Aorta (tissue), 5 donors: ENCODE measurements at places on chromosomes 1 and 21. TPM values are rescaled to one million over a fixed set of nuclear protein-coding genes. Genes with fewer than 3 reads are reported as not detected.

The FAM163A gene
- not detected for total RNA-seq

- H3K36me3 ChIP-seq, result no peaks in the 10 kb centered on the region
- peak; percentile 82 for DNase-seq
- H3K27me3 ChIP-seq, result no peaks in the 10 kb centered on the region
- H3K27ac ChIP-seq, result peak overlapping the region; percentile 64
- peaks cover 2% of the 10 kb centered on the region for H3K4me1 ChIP-seq
- H3K4me3 ChIP-seq, result no peak overlapping the region
Observed at GRCh38 chr1:67460676-67461500, 30.7 kb upstream of the SERBP1 start.

DNA sequence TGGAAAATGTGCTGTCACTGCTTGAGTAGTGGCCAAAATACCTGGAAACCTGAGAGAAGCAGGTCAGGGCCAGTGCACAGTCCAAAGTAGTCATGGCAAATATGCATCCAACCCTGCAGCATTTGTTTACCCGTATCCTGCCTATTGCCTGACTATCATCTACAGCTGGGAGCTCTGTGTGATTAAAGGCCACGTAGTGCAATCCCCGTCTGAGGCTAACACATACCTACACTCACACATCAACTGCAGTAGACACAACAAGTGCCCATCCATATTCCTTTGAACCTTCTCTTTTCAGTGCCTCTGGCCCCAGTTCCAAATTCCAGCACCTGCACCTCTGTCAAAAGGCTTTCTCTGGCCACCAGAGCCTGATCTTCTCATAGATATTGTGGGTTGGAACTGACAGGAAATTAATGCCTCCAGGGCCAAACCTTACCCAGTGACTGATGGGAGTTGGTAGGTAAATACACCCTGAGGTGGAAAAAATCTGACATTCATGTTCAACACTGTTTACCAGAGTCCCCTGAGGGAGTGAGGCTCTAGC, 383.0 kb downstream of the SETD4 start:
- no peaks in the 10 kb centered on the region for H3K36me3 ChIP-seq
- no peaks in the 10 kb centered on the region for H3K27me3 ChIP-seq
- DNase-seq, result no peak
- H3K4me1 ChIP-seq, result no peaks in the 10 kb centered on the region
- H3K4me3 ChIP-seq, result no peak overlapping the region
- no peak overlapping the region for H3K27ac ChIP-seq

GRCh38 chr1:145871994-145872924, 13.4 kb upstream of the PIAS3 start:
- H3K4me1 ChIP-seq, result no peaks in the 10 kb centered on the region
- peak; percentile 89 for DNase-seq
- no peaks in the 10 kb centered on the region for H3K36me3 ChIP-seq
- H3K4me3 ChIP-seq, result peak overlapping the region; percentile 32
- H3K27me3 ChIP-seq, result no peaks in the 10 kb centered on the region

The HSPA6 gene
- 9.0 TPM for total RNA-seq

- DNase-seq, result peak; percentile 68
- H3K4me1 ChIP-seq, result no peaks in the 10 kb centered on the region
- no peaks in the 10 kb centered on the region for H3K36me3 ChIP-seq
- no peak overlapping the region for H3K4me3 ChIP-seq
Observed at GRCh38 chr21:44734026-44734745, 22.8 kb upstream of the TSPEAR start.

DNA sequence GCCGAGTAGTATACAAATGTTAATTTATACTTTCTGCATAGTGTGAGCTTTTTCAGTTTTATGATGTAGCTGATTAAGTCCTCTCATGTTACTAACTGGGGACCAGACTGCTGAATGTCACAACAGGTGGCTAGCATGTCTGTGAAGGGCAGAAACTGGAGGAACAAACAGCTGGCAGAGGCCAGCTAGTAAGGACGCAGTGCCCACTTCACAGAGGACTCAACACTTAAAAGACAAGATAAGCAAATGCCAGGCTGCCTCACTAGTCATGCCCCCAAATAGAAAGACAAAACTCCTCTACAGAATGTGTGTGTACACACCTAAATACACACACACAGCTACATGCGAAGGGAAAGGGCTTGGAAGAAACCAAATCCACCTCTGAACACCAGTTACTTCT, 73.8 kb upstream of the ZNF678 start:
- no peaks in the 10 kb centered on the region for H3K36me3 ChIP-seq
- no peaks in the 10 kb centered on the region for H3K27me3 ChIP-seq
- H3K27ac ChIP-seq, result no peak overlapping the region
- H3K4me3 ChIP-seq, result no peak overlapping the region

The GCSAML gene
- total RNA-seq, result 0.06 TPM

DNA sequence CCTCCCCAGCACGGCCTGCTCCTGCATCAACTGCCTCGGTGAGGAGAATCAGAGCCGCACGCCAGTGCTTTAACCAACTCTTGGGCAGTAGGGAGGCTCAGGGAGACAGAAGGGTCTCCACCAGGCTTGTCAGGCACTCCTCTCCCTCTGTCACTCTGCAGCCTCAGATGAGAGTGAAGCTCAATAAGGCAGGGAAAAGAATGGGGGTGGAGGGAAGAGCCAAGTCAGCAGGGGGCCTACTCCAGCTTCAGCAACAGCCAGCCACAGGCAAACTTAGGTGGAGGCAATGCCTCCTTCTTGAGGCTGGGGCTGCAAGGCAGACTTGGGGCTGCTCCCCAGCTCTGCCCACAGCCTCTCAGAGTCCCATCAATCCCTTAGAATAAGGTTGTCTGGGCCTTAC, 51.8 kb upstream of the A3GALT2 start:
- no peaks in the 10 kb centered on the region for H3K36me3 ChIP-seq
- H3K4me1 ChIP-seq, result no peaks in the 10 kb centered on the region
- no peak for DNase-seq
- no peak overlapping the region for H3K27ac ChIP-seq
- no peaks in the 10 kb centered on the region for H3K27me3 ChIP-seq

DNA sequence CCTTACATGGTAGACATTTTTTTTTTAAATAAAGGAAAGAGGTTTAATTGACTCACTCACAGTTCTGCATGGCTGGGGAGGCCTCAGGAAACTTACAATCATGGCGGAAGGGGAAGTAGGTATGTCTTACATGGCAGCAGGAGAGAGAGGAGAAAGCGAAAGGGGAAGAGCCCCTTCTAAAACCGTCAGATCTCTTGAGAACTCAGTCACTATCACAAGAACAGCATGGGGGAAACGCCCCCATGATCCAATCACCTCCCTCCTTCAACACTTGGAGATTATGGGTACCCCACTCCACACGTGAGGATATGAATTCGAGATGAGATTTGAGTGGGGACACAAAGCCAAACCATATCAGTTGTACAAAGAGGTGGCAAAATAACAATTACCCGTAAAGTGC, 301.7 kb downstream of the GRIK1 start:
- H3K36me3 ChIP-seq, result no peaks in the 10 kb centered on the region
- no peaks in the 10 kb centered on the region for H3K4me1 ChIP-seq
- H3K4me3 ChIP-seq, result no peak overlapping the region
- DNase-seq, result no peak

- H3K4me1 ChIP-seq, result no peaks in the 10 kb centered on the region
- no peaks in the 10 kb centered on the region for H3K36me3 ChIP-seq
- H3K27me3 ChIP-seq, result no peaks in the 10 kb centered on the region
- no peak overlapping the region for H3K27ac ChIP-seq
- no peak for DNase-seq
- H3K4me3 ChIP-seq, result no peak overlapping the region
Observed at GRCh38 chr1:233490488-233490887, 123.4 kb upstream of the KCNK1 start.

- H3K4me1 ChIP-seq, result no peaks in the 10 kb centered on the region
- no peak overlapping the region for H3K27ac ChIP-seq
- no peaks in the 10 kb centered on the region for H3K36me3 ChIP-seq
- no peaks in the 10 kb centered on the region for H3K27me3 ChIP-seq
Observed at GRCh38 chr1:22916471-22916820, 56.2 kb downstream of the LACTBL1 start.

- peaks cover 1% of the 10 kb centered on the region for H3K27me3 ChIP-seq
- no peaks in the 10 kb centered on the region for H3K4me1 ChIP-seq
- DNase-seq, result no peak
- no peaks in the 10 kb centered on the region for H3K36me3 ChIP-seq
- no peak overlapping the region for H3K4me3 ChIP-seq
Observed at GRCh38 chr21:38114717-38115333, 142.0 kb upstream of the KCNJ15 start.

- no peaks in the 10 kb centered on the region for H3K4me1 ChIP-seq
- no peak for DNase-seq
- no peaks in the 10 kb centered on the region for H3K27me3 ChIP-seq
- no peak overlapping the region for H3K4me3 ChIP-seq
- H3K27ac ChIP-seq, result no peak overlapping the region
- no peaks in the 10 kb centered on the region for H3K36me3 ChIP-seq
Observed at GRCh38 chr1:98480271-98480670, 181.2 kb upstream of the SNX7 start.

DNA sequence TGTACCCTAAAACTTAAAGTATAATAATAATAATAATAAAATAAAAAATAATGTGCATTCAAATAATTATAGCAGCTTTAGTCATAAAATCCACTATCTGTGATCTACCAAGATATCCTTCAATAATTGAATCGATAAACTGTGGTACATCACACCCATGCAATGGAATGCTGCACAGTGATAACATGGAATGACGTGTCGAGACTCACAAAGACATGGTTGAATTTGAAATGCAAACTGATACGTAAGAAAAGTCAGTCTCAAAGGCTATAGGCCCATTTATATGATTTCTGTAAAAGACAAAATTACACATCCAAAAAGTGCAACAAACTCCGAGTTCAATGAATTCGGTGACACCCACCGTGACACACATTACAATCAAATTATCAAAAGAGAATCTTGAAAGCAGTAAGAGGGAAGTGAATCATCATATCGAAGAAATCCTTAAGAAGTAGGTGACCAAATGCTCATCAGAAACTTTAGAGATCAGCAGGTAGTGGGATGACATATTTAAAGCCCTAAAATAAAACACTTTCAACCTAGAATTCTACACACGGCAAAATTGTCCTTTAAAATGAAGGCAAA, 5.2 kb upstream of the SPRR2E start:
- DNase-seq, result no peak
- no peaks in the 10 kb centered on the region for H3K27me3 ChIP-seq
- H3K4me3 ChIP-seq, result no peak overlapping the region
- no peaks in the 10 kb centered on the region for H3K36me3 ChIP-seq
- H3K4me1 ChIP-seq, result no peaks in the 10 kb centered on the region

The TMPRSS2 gene
- total RNA-seq, result not detected

DNA sequence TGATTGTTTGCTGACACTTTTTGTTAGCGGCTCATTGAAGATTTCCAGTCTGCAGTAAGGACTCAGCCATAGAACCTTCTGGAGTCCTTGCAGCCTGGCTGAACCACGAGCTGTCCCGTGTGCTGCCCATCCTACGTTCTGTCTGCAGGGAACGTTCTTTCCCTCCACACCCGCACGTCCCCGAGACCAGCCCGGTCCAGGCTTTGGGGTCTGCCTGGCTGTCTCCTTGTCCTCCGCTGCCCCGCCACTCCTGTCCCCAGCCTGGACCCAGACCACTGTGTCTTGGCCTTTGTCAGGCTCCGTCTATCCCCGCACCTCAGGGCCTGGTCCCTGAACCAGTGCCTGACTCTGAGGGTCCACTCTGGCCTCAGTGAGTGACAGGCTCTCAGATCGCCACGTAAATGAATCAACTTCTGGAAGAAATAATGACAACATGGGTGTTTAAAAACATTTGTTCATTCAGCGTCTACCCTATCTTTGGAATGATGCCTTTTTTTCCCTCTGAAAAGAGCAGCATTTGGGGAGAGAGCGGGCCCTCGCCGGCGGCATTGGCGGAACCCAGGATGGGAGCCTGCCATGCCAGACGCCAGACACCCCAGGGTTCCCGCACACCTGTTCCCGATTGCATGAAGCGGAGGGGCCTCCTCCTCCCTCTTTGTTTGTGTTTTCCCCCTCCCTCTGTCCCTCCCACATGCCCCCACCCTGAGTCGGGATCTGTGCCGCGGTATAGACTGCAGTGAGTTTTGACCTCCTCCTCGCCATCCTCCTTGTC, 43.9 kb upstream of the C1orf174 start:
- no peaks in the 10 kb centered on the region for H3K36me3 ChIP-seq
- H3K4me1 ChIP-seq, result no peaks in the 10 kb centered on the region
- DNase-seq, result no peak
- H3K27me3 ChIP-seq, result no peaks in the 10 kb centered on the region

The F5 gene
- 0.48 TPM for total RNA-seq

DNA sequence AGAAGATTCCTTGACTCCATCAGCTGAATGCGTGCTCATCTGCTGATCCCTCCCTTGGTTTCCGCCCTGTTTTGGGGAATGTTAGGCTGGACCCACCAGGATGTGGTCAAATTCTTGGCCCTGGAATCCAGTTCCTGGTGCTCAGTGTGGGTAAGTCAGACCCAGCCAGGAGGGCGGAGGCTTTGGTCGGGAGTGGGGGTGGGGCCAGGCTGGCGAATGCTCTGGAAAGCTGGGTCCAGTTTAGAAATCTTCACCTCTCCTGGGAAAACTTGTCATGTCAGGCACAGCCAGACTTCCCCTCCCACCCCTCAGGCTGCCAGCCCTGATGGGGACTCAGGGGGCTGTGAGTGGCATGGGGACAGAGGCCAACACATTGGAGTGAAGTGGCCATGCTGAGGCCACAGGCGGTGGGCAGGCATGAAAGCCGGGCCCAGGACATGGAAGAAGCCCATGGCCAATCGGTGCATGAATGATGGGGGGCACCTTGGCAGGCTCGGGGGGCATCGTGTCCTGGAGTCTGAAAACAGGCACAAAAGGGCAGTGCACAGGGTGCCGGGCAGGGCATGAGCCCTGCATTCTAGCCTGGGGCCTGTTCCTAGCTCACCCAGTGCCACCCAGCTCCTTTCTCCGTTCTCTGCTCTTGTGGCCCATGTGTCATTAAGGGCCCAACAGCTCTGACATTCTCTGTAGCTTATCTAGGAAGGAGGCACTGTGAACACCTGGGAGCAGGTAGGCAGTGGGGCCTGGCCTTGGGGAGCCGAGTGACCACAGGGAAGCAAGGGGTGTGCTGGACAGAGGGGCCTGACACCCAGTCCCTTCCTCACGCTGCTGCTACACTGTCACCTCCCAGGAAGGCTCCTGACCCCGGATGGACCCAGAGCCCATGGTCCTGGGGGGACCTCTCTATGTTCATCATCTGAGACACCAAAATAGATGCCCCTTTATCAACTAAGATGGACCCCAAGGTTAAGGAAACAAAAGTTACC, 14.6 kb upstream of the PADI1 start:
- no peak overlapping the region for H3K27ac ChIP-seq
- DNase-seq, result no peak
- H3K4me1 ChIP-seq, result no peaks in the 10 kb centered on the region

The FCRL2 gene
- 0.29 TPM for total RNA-seq

DNA sequence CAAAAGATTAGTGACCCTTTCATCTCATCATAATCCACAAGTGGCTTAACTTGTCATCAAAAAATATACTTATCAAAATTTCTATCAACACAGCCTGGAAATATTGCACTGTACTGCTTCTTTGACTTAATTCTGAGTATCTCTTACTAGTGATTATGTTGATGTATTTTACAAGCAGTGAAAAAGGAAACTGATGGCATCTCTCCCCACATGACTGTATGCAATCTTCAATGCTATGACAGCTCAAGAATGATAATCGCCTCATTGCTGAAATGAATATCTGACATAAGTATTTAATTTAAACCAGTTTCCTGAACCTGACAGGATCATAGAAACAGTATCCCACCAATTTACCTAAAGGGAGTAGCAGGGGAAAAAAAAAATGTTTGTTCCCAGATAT, 79.5 kb downstream of the DPYD start:
- H3K27ac ChIP-seq, result no peak overlapping the region
- no peaks in the 10 kb centered on the region for H3K36me3 ChIP-seq
- H3K4me3 ChIP-seq, result no peak overlapping the region
- H3K4me1 ChIP-seq, result no peaks in the 10 kb centered on the region

The RGS18 gene
- total RNA-seq, result 7.1 TPM

- no peaks in the 10 kb centered on the region for H3K27me3 ChIP-seq
- H3K4me3 ChIP-seq, result no peak overlapping the region
- no peak for DNase-seq
- no peaks in the 10 kb centered on the region for H3K4me1 ChIP-seq
- H3K27ac ChIP-seq, result no peak overlapping the region
Observed at GRCh38 chr1:43382027-43382779, 7.4 kb downstream of the MED8 start.
